ENCODE measurements at places on chromosomes 3 and 15.
A peak's percentile ranks its signal among the peaks of the same experiment; 100 is the strongest.

- DNase-seq, result no peak
Observed at GRCh38 chr15:81337713-81338157, 13.8 kb upstream of the STARD5 start.

GRCh38 chr3:128278761-128279600 lies 125.7 kb downstream of the EEFSEC start:
- no peak for DNase-seq

GRCh38 chr3:29511701-29512100 lies 230.8 kb downstream of the RBMS3 start:
- DNase-seq, result no peak

DNA sequence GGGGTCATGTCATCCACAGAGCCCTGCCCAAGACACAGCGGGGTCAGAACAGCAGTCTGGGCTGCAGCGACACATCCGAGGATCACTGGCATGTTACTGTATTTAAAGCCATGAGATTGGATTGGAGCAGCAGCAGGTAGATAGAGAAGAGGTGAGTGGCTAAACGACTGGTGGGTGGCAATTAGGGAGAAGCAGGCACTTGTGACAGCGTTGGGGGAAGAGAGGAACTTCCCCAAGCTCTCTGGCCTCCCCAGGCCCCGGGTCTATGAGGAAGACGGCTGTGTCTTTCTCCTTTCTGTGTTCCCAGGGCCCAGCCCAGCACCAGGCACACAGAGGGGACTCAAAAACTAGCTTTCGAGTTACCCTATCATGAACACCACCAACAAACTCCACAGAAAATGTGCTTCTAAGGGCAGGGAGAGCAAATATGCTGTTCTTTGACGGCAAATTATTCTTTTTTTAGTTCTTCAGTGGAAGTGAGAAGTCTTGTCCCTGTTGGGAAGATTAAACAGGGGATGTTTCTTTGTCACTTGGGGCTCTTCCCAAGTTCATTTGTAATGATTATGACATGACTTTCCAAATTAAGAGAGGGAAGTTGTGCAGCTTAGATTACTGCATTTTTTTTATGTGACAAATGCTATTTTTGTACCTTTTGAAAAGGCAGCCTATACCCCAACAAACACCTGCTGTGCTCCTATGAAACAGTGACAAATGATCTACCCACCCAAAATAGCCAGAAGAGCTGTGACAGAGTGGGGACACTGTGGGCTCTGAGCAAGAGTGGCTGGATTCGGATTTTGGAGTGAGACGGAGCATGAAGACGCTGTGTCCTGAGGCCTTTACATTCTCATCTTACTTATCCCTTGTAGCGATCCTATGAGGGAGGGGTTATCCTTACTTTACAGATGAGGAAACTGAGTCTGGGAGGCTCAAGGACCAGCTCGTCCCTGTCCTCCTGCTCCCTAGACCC lies 7.2 kb upstream of the SYNM start:
- DNase-seq, result no peak

DNA sequence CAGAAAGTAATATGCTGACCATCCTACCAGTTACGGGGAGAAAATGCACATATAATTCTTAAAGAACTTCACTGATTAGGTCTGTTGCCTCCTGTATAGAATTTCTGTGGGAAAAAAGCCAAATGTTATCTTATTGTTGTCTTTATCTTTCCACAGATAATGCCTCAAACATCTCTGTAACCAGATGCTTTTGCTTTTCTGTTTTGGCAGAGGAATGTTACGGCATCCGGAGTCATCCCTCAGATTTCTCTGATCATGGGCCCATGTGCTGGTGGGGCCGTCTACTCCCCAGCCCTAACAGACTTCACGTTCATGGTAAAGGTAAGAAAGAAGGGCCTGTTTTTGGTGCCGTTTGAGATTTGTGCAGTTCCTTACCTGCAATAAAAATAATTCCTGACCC lies 33.5 kb downstream of the PCCB start:
- DNase-seq, result no peak

DNA sequence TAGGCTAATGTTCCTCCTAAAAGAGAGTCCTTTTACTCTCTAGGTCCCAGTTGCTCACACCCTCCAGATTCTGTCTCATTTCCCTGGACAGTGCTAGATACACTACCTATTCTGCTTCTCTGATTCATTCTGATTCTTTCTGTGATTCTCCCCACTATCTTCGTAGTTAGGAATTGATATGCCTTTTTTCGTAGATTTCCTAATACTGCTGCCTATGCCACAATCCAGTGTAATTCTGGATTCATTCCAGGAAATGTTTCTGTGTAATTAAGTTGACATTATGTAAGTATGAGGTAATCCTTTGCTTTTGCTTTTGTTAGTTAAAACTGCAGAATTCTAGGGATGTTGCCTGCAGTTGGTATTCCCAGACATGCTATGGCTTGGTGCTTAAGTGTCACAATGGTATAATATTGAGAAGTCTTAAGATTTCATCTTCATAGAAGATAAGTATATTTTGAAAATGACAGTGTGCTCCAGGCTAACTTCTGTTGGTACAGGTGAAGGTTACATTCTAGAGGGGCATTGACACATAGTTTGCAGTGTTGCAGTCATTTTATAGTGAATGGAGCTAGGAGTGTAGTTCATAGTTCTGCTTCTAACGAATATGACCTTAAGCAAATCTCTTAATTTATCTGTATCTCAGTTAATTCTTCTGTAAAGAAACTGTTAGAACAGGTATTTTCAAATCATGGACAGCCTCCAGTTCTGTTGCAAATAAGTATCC lies 54.3 kb downstream of the RIOX2 start:
- DNase-seq, result no peak

- DNase-seq, result no peak
Observed at GRCh38 chr3:94596887-94597566, 534.2 kb downstream of the NSUN3 start.

- DNase-seq, result peak; percentile 42
Observed at GRCh38 chr3:113287803-113288648, 76.7 kb downstream of the BOC start.

DNA sequence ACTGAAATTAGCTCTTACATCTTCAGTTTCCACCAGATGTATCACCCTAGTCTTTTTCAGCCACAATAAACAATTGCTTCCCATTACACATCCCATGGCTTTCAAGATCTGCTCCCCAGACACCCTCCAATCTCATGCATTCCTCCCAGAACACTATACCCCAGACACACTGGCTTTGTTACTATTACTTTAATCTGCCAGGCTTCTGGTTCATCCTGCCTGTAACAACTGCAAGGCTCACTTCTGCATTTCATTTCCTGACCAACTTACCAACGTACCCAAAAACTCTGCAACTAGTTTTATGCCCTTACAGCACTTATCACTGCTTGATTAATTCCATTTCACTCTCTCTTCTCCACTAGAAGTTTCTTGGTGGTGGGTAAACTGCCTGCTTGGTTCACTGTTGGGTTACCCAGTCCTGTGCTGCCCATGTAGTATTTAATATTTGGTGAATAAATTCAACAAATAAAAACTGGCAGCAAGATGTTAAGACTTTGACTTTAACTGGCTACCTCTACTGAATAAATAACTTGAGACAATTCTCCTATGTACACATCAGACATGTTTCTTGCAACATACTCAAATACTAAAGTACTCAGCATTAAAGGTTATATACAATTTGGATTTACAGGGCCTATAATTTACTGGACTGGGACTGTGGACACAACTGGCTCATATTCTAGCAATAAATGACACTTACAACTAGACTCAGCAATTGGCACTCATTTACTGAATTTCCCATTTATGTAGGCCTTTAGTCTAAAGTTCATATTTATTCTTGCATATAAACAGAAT lies 2.7 kb downstream of the RPL22L1 start:
- no peak for DNase-seq

Measured in CD4-positive, alpha-beta T cell treated with Interleukin-4 for 1 hour (primary cell).